ENCODE measurements at places on chromosomes 5 and 9. TPM values are rescaled to one million over a fixed set of nuclear protein-coding genes. Genes with fewer than 3 reads are reported as not detected.

DNA sequence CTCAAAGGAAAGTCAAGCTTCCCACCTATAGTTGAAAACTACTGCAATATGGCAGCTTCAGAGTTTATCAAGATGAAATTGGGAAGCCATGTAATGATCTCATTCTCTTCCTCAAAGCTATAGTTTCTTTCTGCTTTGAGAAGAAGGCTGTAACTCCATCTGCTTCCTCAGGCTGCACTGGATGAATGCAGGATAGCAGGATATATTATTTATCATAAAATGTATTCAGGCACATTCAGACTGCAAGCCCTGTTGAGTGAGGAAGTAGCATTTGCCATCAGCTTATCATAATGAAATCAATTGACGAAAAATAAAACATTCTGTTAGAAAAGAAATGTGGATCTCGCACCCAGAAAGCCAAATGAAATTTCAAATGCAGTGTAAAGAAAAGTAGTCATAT, 560 bp downstream of the ATP10B start:
- no peak overlapping the region for H3K4me3 ChIP-seq
- no peak for DNase-seq
- no peaks in the 10 kb centered on the region for H3K4me1 ChIP-seq
- H3K27me3 ChIP-seq = no peaks in the 10 kb centered on the region

- H3K27me3 ChIP-seq = no peaks in the 10 kb centered on the region
- no peak for DNase-seq
- H3K36me3 ChIP-seq = no peaks in the 10 kb centered on the region
- H3K27ac ChIP-seq = no peak overlapping the region
- no peak overlapping the region for H3K4me3 ChIP-seq
Observed at GRCh38 chr5:135964670-135965320, 10.0 kb upstream of the LECT2 start.

- no peaks in the 10 kb centered on the region for H3K4me1 ChIP-seq
- no peak overlapping the region for H3K27ac ChIP-seq
- H3K4me3 ChIP-seq = no peak overlapping the region
- DNase-seq = no peak
Observed at GRCh38 chr5:44885903-44886302, 77.2 kb downstream of the MRPS30 start.

DNA sequence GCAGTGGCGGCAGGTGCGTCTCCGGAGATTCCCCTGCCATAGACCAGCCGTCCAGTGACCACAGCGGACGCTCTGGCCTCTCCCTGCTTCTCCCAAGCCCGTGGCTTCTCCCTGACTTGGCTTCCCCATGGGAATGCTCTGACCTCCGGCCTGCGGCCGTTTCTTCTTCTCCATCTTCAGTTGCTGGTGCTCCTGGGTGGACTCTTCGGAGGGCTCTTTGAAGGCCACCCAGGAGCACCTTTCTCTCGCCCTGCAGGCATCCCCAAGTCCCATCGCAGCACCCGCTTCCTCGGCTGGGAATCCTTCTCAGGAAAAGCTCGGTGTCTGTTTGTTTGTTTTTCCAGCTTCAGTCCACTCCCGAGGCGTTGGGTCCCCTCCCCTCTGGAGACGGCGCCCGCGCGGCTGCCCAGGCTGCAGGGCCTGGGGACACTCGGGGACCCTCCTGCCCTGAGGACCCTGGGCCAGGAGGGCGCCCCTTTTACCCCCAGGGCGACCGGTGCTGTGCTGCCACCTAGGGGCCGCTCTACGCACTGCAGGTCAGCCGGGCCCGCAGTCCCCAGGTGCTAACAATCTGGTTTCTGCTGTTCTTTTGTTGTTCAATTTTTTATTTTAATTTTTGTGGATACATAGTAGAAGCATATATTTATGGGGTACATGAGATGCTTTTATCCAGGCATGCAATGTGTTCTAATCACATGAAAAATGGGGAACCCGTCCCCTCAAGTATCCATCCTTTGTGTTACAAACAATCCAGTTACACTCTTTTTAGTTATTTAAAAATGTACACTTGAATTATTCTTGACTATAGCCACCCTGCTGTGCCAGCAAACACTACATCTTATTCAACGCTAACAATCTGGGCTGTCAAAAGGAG, 197.9 kb upstream of the ADAMTS16 start:
- H3K4me3 ChIP-seq = no peak overlapping the region
- H3K27me3 ChIP-seq = no peaks in the 10 kb centered on the region
- H3K36me3 ChIP-seq = no peaks in the 10 kb centered on the region
- no peak overlapping the region for H3K27ac ChIP-seq
- peak; percentile 90 for DNase-seq

DNA sequence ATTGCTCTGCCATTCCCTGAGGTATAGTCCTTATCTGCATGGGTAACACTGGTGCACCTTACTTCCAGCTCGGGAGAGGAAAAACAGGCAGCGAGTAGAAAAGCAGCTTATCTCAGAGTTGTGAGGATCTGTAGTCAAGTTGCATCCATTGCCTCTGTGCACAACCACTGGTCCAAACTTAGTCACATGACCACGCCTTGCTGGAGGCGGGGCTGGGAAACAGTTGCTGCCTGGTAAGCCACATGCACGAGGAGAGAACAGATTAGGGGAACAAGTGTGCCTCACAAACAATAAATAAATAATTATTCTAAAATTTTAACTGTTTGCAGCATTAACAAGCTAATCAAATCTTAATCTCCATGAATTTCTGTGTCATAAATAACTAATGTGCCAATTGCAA, 18.6 kb downstream of the ZNF622 start:
- no peak overlapping the region for H3K27ac ChIP-seq
- peaks cover 55% of the 10 kb centered on the region for H3K36me3 ChIP-seq
- H3K4me1 ChIP-seq = no peaks in the 10 kb centered on the region
- no peak overlapping the region for H3K4me3 ChIP-seq
- DNase-seq = no peak
- H3K27me3 ChIP-seq = no peaks in the 10 kb centered on the region

GRCh38 chr5:83856881-83857280, 136.2 kb upstream of the HAPLN1 start:
- H3K4me3 ChIP-seq = no peak overlapping the region
- DNase-seq = no peak
- no peaks in the 10 kb centered on the region for H3K27me3 ChIP-seq
- no peak overlapping the region for H3K27ac ChIP-seq
- H3K4me1 ChIP-seq = no peaks in the 10 kb centered on the region

DNA sequence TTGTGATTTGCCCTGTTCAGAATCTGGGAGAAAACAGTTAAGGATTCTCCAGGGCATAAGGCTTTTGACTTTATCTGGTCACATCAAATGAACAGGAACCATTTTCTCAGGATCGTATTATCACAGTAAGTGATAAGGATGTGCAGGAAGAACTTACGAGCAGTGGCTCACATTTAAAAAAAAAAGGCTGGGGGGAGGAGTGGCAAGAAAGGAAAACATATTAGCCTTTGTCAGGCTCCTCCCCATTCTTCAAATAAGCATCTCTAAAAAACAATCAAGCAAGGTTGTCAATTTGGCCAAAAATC, 234.3 kb upstream of the TMEM161B start:
- no peak for DNase-seq
- no peaks in the 10 kb centered on the region for H3K27me3 ChIP-seq
- H3K4me3 ChIP-seq = peak overlapping the region; percentile 58
- no peaks in the 10 kb centered on the region for H3K36me3 ChIP-seq
- H3K27ac ChIP-seq = no peak overlapping the region

GRCh38 chr5:142894749-142895148, 124.6 kb downstream of the ARHGAP26 start:
- no peak overlapping the region for H3K27ac ChIP-seq
- H3K27me3 ChIP-seq = no peaks in the 10 kb centered on the region
- H3K4me3 ChIP-seq = no peak overlapping the region
- no peak for DNase-seq

DNA sequence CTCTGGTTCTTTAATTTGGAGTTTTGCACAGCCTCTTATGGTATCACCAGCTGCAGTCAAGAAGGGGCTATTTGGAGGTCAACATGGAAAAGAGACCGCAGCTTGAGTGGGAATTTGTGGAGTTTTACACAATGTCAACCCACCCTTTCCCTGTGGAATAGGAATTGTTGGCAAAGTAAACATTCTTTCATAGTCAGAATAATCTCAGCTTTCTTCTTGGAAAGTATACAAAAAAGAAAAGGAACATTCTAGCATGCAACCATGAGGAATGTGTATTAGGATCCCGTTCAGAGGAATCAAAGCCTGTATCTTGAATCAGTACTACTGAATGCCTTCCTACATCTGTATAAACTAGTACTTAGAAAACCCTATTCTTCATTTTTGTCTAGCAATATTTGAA, 107.6 kb downstream of the LURAP1L start:
- H3K4me3 ChIP-seq = no peak overlapping the region
- no peak for DNase-seq
- H3K27me3 ChIP-seq = no peaks in the 10 kb centered on the region
- no peaks in the 10 kb centered on the region for H3K36me3 ChIP-seq
- H3K4me1 ChIP-seq = peaks cover 37% of the 10 kb centered on the region
- H3K27ac ChIP-seq = peak overlapping the region; percentile 71

- H3K4me1 ChIP-seq = peaks cover 18% of the 10 kb centered on the region
- H3K36me3 ChIP-seq = no peaks in the 10 kb centered on the region
- no peak overlapping the region for H3K4me3 ChIP-seq
Observed at GRCh38 chr5:158731014-158731413, 368.7 kb downstream of the EBF1 start.

- H3K27ac ChIP-seq = no peak overlapping the region
- H3K27me3 ChIP-seq = peaks cover 98% of the 10 kb centered on the region
- H3K4me3 ChIP-seq = no peak overlapping the region
- H3K36me3 ChIP-seq = no peaks in the 10 kb centered on the region
- no peak for DNase-seq
Observed at GRCh38 chr5:173239233-173239593, 4.2 kb upstream of the NKX2-5 start.

DNA sequence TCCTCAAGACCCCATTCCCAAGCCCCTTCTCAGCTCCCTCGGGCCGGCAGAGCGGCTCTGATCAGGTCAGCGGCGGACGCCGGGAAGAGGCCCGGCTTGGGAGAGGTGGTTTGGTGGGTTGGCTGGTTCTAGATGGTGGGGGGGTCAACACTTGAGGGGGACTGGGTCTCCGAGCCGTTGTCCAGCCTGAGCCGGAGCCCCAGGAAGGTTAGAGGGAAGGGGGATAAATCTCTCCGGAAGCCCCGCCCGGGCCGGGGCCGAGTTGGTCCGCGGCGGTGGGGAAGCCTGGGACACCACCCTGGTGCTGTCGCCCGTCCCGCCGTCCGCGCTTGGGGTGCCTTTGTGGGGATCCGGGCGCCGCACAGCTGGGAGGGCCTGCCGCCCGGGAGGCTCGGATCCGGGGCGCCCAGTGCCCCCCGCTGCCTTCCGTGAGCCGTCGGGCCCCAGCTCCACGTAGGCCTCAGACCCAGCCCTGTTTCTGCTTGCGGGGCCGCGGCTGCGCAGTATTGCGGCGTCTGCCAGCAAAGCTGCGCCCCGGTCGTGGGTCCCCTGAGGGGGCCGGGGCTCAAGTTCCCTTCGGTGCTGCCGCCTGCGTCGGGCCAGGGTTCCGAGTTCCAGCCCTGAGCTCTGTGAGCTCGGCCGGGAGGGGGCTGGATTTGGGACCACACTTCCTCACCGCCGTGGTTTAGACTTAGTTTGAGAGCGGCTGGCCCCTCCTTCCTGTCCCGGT, 542 bp upstream of the TRIM52 start:
- DNase-seq = no peak
- peak overlapping the region; percentile 97 for H3K27ac ChIP-seq
- H3K4me3 ChIP-seq = peak overlapping the region; percentile 91
- H3K4me1 ChIP-seq = peaks cover 48% of the 10 kb centered on the region
- no peaks in the 10 kb centered on the region for H3K27me3 ChIP-seq

GRCh38 chr9:81676395-81676794, 13.0 kb downstream of the TLE1 start:
- no peak for DNase-seq
- H3K27ac ChIP-seq = no peak overlapping the region

GRCh38 chr9:33233626-33234342, 6.2 kb upstream of the SPINK4 start:
- H3K36me3 ChIP-seq = no peaks in the 10 kb centered on the region
- no peaks in the 10 kb centered on the region for H3K4me1 ChIP-seq
- H3K27ac ChIP-seq = no peak overlapping the region
- no peak overlapping the region for H3K4me3 ChIP-seq

DNA sequence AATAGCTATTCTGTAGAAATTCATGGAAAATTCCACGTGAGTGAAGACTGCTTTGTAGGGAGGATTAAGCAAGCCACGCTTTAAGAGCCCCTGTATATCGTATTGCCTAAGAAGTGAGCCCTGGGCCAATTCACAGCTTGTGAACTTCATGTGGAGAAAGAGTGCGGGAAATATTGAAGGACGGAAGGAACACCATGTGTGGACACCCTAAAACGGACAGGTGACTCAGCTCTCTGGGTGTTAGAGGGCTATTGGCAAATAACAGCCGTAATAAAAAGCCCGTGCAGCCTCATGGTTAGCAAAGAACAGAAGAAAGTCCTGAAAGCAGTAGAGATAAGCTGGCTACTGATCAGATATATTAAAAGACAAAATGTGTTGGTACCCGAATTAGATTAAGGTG, 26.4 kb downstream of the ZNF366 start:
- no peak overlapping the region for H3K27ac ChIP-seq
- H3K27me3 ChIP-seq = no peaks in the 10 kb centered on the region
- DNase-seq = no peak
- no peak overlapping the region for H3K4me3 ChIP-seq

The ZNG1F gene
- total RNA-seq = 5.1 TPM

The PCDHGA2 gene
- total RNA-seq = 2.5 TPM

The TMEM215 gene
- not detected for total RNA-seq

The ANKRD20A1 gene
- total RNA-seq = 0.83 TPM
